ENCODE measurements at places on chromosomes 16 and 17.
A peak's percentile ranks its signal among the peaks of the same experiment; 100 is the strongest.

DNA sequence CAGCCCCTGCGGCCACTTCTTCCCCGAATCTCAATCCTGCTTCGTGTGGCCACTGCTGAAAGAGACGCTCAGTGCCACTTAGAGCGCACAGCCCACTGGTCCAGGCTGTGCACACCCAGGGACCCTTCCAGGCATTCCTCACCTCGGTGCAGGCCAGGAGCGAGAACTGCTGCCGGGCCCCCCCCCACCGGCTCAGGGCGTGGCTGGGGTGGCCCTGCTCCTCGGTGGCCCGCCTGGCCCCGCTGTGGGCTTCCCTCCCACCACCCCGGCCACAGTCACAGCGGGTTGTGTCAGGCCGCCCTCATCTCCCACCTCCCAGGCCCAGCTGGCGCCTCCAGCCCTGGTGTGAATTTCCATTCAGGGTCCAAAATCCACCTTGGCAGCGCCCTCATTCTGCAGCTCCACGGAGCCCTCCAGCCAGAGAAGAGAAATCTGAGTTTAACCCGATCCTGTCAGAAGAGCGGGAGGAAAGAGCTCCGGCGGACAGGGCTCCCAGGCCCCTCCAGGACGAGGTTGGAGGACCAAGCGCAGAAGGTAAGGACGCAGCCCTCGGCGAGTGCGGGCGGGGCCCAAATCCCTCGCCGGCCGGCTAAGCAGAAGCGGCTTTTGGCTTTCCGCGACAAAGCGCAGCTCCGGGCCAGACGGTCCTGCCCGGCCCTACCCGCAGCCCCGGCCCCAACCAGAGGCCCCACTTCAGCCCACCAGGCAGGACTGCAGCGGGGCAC is 12.0 kb downstream of the TBC1D16 start:
- no peak for DNase-seq

- DNase-seq = no peak
Observed at GRCh38 chr17:49352587-49353154, 9.4 kb downstream of the ZNF652 start.

DNA sequence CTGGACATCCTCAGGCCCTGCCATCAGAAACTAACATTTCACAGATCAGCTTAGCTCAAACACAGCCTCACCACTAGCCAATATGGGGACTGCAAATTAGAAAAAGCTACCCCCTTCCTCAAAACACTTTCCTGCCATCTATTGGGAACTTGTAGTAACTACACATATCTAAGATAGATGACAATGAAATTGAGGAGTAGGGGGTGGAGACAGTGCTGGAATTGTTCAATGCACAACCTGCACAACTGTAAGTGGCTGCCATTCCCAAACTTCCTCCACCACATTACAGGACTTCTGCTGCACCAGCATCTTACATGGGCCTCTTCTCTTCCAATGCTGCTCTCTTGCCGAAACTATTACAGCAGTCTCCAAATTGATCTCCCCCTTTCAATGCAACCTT is 21.9 kb downstream of the AIPL1 start:
- DNase-seq = no peak

DNA sequence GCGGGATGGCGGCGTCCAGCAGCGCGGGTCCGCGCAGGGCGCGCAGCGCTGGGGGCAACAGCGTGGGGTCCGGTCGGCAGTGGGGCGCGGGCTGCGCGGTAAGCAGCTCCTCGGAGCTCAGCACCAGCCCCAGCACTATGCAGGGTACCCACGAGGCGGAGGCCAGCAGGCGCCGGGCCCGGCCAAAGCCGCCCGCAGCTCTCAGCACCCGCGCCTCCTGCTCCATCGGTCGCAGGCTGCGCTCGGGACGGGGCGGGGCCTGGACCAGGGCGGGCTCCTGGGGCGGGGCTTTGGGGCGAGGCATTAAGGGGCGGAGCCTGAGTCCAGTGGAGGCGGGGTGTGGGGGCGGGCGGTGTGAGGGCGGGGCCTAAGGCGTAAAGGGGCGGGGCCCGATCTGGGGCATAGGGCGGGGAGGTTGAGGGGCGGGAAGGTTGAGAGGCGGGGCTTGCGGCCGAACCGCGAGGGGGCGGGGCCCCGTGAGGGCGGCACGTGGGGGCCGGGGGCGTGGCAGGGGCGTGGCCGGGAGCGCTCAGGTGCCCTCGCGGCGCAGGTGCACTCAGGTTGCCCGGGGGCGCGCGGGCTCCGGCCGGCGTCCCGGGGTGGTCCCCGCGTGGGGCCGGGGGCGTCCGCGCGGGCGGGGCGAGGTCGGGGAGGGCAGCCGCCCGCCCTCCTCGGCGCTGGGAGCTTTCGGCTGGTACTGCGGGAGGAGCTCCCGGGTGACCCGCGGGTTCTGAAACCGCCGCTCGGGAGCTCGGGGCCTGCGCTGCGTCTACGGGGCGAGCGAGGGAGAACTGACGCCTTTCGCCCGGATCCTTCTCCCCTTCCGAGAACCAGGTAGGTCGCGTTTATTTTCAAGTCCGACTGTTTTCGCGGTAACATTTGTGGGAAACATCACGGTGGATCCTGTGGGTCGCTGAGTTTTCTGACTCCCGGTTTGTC is 1.4 kb upstream of the SLC22A31 start:
- no peak for DNase-seq

GRCh38 chr17:2883544-2884213 is 87.4 kb downstream of the RAP1GAP2 start:
- no peak for DNase-seq

- no peak for DNase-seq
Observed at GRCh38 chr16:31427441-31428278, 500 bp downstream of the COX6A2 start.

GRCh38 chr16:79420493-79420892 is 180.0 kb downstream of the MAF start:
- no peak for DNase-seq

- no peak for DNase-seq
Observed at GRCh38 chr16:80936410-80936809, 70.3 kb downstream of the CMC2 start.

GRCh38 chr16:64051824-64052223 is 1070.0 kb downstream of the CDH11 start:
- DNase-seq = no peak

DNA sequence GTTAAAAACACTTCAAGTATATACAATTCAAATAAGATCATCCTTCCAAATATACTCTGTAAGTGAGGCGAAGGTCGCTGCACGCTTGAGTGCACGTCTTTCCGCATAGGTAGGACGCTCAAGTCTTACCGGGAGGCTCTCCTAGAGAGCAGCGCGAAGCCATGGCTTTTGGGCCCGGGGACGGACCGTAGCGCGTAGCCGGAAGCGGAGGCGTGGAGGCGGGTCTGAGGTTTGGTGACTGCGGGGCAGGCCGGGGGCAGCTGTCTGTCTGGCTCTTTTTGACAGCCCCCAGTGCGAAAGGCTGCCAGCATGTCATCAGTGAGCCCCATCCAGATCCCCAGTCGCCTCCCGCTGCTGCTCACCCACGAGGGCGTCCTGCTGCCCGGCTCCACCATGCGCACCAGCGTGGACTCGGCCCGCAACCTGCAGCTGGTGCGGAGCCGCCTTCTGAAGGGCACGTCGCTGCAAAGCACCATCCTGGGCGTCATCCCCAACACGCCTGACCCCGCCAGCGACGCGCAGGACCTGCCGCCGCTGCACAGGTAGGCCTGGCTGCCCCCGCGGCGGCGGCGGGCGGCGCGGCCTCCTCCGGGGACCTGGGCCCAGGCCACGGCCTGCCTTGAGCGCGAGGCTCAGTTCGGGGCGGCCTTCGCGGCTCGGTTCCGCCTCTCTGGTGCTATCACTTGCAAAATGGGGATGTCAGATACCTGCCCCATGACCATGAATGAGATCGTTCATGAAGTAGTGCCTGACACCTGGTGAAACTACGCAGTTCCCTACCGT is at the start of gene LONP2:
Gene LONP2, plus strand, starts transcription at position 221 of the 783 bp plus-strand sequence. Its CDS starts 89 bp downstream, at position 310.
- DNase-seq = peak; percentile 73

DNA sequence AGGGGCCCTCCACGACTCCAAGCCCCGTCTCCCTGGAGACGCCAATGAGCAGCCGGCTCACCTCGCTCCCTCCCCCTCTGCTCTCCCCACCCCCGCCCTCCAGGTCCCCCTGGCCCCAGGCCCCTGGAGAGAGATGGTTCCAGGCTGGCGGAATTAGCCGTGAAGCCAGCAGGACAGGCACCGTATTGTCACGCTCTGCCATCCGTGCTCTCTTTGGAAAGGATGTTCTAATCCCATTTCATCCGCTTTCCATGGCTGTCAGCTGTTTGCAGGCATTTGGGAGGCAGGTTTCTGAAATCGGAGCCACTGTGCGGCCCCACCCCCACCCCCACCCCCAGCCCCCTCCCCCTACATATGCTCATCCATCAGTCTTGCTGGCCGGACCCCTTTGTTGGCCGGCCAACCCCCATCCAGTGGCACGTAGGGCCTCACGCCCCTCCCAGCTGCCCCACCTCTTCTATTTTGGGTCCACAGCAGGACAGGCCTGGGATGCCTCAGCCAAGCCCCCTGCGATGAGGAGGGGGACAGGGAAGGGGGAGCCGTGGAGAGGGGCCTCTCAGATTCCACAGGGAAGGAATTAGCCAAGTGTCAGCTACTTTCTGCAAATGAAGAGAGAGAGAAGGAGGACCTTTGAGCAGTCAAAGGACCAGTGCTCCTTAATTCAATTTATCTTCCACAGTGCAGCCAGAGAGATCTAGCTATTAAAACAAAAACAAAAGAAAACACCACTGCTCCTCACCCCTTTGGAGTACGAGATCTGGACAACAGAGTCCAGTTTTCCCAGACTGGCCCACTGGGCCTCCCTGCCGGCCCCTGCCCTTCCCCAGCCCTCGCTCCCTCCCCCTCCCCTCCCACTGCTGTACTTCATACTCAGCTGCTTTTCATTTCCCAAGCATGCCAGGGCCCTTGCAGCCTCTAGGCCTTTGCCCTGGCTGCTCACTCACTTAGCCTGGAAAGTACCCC is 30.7 kb downstream of the SDK2 start:
- no peak for DNase-seq

- DNase-seq = no peak
Observed at GRCh38 chr17:82370471-82371332, 863 bp upstream of the UTS2R start.

DNA sequence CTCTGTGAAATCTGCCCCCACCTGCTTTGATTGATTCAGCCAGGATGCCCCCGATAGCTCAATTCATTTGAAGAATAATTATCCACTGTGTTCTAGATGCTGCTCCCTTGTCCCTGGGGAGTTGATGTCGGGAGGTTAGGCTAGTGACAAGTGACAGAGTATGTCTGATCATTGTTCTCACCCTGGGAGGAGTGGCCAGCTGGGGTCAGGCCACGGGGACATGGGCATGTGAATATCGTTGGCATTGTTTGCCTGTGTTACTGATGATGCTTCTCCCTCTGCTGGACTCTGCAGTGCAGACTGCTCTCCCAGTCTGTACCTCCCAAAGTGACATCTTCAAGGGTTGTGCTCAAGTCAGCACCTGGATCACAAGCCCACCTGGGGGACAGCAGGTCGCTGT is 89.9 kb upstream of the C16orf82 start:
- DNase-seq = no peak

GRCh38 chr17:7042501-7043181 is 1.3 kb downstream of the SLC16A11 start:
- DNase-seq = no peak

DNA sequence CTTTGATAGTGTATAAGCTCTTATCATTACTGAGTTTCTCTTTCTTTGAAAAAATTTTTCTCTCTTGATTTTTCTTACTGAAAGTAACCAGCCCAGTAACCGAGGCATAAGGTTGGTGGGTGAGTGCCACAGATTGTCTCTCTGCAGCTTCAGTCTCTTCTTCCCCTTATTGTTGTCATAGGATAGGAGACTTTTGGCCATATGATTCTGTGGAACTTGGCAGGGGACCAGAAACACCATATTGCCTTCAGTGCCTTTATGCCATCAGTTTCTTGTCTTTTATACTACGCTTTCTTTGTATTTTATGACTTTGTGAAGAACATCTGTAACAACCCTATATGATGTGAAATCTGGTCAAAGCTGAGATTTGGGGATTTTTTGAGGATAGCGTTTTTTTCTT is 341.6 kb upstream of the TBX2 start:
- no peak for DNase-seq

DNA sequence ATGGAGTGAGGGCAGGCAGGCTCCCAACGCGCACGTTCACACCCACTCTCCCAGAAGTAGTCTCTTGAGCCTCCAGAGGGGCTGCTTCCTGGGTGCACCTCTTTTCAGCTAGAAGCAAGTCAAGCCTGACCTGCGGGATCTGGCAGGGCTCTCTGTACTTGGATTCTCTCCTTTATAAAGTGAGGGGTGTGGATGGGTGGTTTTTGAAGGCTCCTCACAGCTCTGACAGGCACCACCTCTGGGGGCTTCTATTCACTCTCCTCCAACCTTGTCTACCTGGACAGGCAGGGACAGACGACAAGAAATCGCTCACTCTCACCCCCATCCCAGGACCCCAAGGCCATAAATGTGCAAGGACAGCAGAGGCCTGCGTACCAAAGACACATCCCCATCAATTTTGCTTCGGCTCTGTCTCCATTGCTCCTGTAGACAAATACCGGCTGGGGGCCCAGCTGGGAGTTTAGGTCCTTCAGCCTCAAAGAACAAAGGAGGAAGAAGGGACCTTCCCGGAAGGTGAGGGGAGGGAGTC is 814 bp upstream of the DYNLL2 start:
- DNase-seq = no peak

- DNase-seq = no peak
Observed at GRCh38 chr17:19000531-19001325, 3.8 kb downstream of the FAM83G start.

DNA sequence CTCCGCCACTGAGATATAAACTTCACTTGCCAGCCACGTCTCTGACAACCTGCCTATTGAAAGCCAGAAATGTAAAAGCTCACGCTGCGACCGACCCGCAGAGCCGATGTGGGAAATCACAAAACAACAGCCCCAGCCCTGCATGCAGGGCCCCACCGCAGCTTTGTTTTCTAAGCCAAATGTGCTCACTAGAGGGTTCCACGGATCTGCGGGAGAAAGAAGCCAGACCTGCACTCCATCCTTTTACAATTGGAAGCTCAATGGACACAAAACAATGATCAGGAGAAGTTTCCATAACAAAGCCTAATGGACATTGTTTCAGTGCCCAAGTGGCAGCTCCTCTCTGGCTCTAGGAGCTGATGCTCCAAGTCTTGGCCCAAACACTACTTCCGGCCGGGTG is 33.1 kb downstream of the WIPI1 start:
- DNase-seq = no peak

- DNase-seq = no peak
Observed at GRCh38 chr17:2030779-2031163, 818 bp downstream of the DPH1 start.

DNA sequence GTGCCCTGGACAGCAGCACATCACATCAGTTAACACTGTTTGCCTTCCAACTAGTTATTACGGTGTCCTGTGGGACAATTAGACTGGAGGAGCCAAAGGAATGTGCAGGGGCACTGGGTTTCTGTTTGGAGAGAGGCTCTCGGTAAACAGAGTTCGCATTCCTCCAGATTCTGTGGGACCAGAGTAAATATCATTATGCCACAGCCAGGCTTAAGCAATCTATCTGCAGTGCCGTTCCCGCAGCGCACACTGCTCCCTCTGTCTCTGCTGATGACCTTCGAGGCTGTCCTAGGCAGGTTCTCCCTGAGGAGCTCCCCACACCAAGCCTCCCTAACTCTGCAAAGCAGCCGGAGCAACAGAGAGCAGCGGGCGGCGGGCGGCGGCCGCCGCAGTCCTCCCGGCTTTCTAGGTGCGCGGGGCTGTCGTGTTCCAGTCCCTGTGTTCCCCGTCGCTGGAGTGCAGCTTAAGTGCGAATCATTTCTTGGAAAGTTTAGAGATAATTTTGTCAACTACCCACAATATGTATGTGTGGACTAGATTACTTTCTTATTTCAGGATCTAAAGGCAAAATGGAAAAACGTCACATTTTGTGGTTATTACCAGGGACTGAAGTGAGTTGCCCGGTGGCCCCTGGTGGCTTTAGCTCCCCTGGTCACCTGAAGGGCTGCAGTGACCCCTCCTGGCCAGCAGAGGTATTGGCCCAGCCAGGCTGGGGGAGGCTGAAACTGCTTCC is 43.3 kb downstream of the PGS1 start:
- no peak for DNase-seq
